ENCODE measurements at places on chromosomes 1 and 21.
A peak's percentile ranks its signal among the peaks of the same experiment; 100 is the strongest.

GRCh38 chr1:153796786-153797659 lies 21.8 kb downstream of the SLC27A3 start:
- peak; percentile 80 for DNase-seq

DNA sequence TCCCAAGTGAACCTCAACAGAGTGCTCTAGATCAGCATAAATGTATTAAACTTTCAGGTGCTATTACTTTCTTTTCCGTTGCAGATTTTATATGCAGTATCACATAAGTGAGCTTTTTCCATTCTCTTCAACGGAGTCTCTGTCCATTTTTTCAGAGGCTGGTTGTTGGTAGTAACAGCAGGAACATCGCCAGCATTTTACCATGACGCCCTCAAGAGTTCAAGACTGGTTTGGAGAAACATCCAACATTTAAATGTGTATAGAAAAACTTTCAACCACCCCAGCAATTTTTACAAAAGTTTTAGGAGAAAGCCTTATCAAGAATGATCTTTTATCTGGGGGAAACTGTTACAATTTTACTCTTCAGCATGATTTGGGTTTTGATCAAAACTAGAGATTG lies 117.0 kb downstream of the TGFB2 start:
- no peak for DNase-seq

DNA sequence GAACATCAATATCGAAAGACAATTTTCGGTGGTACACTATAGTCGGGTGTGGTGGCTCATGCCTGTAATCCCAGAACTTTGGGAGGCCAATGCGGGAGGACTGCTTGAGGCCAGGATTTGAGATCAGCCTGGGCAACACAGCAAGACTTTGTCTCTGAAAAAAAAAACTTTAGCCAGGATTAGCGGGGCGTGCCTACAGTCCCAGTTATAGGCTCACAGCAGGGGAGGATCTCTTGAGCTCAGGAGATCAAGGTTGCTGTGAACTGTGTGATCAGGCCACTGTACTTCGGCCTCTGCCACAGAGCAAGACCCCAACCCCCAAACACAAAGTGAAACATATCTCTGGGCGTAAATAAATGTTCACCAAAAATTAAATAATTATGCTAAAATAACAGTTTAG lies 1.6 kb downstream of the TADA1 start:
- no peak for DNase-seq

DNA sequence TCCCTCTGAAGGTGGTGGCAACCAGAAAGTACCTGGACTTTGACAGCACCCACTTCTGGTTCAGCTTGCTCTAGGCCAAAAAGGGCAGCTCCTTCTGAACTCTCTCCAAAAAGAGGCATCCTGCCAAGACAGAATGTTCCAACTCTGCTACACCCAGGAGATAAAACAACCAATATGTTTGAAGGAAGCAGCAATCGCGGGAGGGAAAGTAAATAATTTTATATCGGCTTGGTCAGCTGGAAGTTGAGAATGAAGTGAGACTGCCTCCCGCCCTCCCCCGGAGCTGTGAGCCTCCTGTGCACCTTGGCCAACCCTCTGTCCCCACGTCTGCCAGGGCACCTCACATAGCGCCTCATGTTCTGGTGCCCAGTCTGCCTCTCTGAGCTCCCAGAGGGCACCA lies 130.3 kb upstream of the ATP1A1 start:
- no peak for DNase-seq

DNA sequence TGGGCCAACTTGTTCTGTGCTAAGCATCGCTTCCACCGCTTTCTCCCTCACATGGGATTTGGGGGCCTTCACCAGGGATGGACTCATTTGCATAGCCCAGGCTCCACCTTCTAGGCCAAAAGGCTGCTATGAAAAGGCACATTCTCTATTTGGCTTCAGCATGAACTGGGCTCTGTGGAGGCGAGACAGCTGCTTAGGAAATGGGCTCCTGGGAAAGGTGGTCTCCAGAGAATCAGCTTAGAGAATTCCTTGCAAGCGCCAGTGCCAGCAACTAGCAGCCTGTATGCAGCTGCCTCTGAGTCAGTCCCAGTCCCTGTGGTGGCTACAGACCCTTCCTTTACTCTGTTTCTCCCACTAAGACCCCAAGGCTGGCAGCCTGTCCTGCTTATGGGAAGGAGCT lies 214.5 kb downstream of the HIVEP3 start:
- no peak for DNase-seq

DNA sequence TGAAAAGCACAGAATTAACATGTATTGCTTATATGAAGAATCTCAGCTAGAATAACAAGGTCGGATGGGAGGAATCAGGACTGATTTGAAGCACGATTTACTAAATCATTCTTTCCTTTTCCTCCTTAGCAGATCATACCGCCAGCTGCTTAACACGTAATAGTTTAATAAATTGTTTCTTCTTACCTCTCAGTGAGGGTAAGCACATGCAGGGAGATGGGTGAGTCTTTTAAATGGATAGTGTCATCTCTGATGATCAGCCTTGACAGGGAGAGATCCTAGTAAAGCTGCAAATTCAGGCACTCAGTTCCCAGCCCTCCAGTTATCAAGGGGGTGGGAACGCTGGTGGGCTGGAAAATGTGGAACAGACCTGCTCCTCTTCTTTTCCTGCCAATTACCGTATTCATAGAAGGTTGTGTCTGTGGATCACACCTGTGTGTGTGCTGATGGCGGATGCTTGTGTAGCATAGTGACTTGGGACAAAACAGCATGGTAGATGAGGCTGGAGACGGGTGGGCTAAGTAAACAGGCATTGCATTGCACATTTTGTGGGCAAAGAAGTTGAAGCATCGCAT lies 30.7 kb downstream of the NTPCR start:
- DNase-seq = no peak

DNA sequence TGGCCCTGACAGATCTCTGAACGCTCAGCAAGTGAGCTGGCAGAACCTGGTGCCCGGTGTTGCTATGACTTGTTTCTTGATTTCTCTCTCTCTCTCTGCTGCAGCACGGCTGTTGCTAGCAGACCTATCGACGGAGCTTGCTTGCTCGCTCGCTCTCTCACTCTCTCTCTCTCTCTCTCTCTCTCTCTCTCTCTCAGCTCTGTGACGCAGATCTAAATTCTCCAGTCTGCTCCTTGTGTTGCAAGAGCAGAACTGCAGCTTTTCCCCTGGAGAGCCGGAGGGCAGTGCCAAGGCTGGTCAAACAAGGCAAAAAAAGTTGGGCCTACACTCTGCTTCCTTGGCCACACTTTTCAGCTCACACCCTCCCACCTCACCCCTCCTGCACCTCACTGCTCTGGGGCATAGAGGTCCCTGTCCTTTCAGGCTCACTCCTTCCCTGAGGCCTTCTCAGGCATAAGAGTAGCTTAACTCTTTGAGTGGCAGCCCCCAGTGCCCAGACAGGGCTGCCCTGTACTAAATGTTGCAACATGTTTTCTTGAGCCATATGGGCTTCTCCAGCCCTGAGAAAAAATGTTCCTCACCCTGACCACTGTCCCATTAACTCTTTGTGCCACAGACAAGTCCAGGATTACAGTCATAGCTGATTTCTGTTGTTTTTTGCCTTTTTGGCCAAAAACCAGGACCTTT lies 72.2 kb downstream of the CD46 start:
- DNase-seq = peak; percentile 70

GRCh38 chr1:243501002-243501401 lies 245.2 kb downstream of the SDCCAG8 start:
- no peak for DNase-seq

GRCh38 chr1:36911561-36912364 lies 122.6 kb downstream of the GRIK3 start:
- no peak for DNase-seq

DNA sequence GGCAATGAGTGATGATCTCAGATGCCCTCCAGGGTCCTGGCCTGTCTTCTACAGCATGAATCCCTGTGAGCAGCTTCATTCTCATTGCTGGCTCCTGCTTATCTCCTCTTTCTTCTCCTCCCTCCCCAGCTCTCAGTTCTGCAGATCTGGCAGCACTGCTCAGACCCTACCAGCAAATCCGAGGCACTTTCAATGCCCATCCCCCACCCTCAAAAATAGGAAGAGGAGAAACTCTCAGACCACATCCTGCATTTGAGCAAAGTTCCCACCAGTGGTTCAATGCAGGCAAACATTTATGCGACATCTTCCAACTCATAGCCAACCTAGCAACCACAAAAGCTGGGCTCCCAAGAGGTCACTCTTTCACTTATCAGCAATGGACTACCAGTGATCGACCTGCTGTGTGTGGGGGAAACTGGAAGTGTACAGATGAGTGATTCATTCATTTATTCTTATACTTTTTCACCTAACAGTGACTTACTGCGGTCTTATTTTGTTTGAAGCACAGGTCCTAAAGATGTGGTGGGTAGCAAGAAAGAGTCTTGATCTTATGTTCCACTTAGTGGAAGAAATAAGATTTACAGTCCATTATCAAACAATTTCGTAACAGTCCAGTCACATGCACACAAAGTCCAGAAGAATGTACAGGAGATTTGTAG lies 5.8 kb upstream of the CHI3L2 start:
- peak; percentile 76 for DNase-seq

- DNase-seq = no peak
These were observed 8.9 kb upstream of the SGIP1 start for GRCh38 chr1:66525086-66525485.

GRCh38 chr21:42236014-42236413 lies 17.1 kb downstream of the ABCG1 start:
- DNase-seq = no peak

GRCh38 chr1:14597343-14598006 lies 1.0 kb upstream of the KAZN start:
- no peak for DNase-seq

- no peak for DNase-seq
These were observed 32.9 kb downstream of the NBPF3 start for GRCh38 chr1:21472861-21473260.

GRCh38 chr1:183002797-183003196 lies 20.4 kb upstream of the LAMC1 start:
- DNase-seq = no peak

DNA sequence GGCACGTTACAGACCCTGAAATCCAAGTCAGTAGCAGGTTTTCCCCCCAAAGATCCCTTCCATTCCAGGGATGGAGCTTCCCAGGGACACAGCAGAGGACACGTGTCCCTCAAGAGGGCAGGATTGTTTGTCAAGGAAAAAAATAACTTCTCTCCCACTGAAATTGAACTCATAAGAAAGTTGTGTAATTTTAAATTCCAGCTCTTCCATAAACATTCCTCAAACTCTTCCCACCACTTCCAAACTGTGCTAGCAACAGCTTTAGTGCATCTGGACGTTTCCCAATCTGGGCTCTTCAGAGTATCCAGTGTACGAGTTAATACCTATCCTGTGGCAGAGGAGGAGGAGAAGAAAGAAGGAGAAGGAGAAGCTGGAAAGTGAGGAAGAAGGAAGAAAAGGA lies 79.6 kb downstream of the PSMG1 start:
- DNase-seq = no peak

DNA sequence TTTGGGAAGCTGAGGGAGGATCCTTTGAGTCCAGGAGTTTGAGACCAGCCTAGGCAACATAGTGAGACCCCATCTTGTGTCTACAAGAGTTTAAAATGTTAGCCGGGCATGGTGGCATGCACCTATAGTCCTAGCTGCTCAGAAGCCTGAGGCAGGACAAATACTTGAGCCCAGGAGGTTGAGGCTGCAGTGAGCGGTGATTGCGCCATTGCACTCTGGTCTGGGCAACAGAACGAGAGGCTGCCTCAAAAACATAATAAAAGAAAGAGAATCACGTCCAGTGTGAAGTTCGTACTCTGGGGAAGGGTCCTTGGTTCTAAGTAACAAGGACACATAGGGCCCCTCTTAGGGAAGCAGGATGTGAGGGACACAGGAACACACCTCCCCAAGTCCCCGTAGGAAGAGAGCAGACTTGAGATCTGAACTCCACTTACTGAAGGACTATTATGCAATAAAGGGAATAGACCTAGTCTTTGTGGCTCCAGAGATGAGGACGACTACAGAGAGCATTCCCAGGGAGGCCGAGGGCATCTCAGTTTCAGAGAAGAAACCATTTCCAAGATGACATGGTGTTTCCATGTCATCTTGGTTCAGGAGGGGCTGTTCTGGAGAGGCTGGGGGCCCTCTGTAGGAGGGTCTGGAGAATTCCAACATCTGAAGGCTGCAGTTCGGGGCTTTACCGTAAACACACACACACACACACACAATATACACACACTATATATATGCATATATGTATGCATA lies 10.8 kb upstream of the ENO1 start:
- no peak for DNase-seq

DNA sequence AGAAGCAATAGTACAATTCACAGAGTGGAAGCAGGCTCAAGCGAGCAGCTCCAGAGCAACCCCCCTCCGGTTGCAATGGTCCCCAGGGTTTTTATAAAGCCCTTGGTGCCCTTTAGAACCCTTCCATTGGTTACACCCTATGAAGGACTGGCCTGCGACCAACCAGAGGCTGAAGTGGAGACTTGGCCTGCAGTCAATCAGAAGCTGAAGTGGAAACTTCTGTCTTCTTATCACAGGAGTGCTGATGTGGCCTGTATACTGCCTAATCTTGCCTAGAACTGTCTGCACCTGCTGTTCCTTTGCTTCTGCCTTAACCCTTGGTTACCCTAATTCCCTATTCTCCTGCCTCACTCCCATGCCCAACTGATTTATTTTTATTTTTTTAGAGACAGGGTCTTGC lies 15.4 kb upstream of the FRRS1 start:
- no peak for DNase-seq

- DNase-seq = no peak
These were observed 32.8 kb downstream of the EPRS1 start for GRCh38 chr1:220013497-220013896.

- no peak for DNase-seq
These were observed 16.3 kb downstream of the BATF3 start for GRCh38 chr1:212683357-212683722.

DNA sequence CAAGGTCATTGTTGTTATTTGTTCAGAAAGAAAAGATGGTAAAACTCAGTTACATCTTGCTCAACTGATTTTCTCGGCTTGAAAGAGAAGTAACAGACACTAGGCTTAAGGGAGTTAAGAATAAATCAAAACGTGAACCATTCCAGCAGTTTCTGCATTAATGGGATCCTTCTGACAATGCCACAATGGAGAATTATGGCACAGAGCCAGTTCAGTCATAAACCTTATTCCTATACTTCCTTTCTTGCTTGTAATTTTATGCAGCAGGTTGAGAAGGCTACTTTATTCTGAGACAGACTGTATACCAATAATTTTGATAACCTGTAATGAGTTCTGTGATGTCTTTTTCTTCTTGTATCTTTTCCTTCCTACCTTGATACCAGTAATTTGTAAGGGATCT lies 167.0 kb downstream of the C1orf21 start:
- DNase-seq = no peak

Measured in stimulated activated naive CD4-positive, alpha-beta T cell (primary cell).